Stimulated activated CD4-positive, alpha-beta T cell treated with anti-CD3 and anti-CD28 coated beads, Interleukin-1b, Interleukin-23, amount 100 ng/mL, for 24 hours (primary cell): ENCODE measurements at places on chromosomes 7 and 10.

DNA sequence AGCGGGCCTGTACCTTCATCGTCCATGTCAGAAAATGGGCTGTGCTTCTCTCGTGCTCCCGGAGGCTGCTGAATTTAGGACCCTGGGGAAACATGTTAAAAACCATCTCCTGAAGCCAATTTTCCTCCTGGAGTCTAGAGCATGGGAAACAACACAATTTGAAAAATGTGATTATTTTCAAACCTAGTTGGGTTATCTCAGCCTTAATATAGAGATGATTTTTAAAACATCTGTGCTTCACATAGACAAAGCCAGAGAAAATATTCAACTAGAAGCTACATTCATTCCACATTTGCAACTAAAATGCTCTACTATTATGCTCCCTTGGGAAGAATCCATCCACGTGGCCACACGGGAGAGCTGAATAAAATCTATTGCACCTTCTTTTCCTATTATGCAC, 225.9 kb upstream of the TMEM72 start:
- no peak for DNase-seq

DNA sequence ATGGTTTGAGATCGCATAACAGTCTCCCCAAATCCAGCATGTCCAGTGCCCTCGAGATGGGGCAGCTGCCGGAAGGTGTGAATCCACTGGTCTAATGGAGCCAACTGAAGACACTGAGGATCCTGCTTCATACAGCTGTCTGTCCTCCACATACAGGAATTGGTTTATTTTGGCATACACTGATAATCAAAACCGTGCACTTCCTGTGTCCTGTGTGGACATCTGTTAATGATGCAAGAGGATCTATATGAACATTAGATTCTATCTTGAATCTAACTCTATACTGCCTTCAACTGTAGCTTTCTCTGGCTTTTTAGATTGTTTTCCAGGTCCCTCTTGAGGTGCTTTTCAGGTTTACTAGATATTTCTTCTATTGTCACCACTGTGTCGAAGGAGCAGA, 3.0 kb upstream of the JAZF1 start:
- no peak for DNase-seq

DNA sequence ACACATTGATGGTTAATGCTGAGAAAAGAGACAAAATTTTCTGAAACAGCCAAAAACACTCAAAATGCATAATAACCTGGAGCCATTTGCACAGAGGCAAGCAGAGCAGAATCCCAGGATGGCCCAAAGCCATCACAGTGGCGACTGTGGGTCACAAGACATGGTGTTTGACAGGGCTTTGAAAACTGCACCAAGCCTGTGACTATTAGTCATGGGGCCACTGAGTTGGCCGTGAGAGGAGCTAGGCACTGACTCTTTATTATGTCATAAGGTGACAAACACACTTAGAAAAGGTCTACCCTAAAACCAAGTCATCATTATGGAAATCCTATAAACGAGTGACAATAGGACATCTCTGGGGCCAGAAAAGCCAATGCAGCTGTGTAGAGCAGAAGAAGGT, 23.9 kb downstream of the DRGX start:
- no peak for DNase-seq

DNA sequence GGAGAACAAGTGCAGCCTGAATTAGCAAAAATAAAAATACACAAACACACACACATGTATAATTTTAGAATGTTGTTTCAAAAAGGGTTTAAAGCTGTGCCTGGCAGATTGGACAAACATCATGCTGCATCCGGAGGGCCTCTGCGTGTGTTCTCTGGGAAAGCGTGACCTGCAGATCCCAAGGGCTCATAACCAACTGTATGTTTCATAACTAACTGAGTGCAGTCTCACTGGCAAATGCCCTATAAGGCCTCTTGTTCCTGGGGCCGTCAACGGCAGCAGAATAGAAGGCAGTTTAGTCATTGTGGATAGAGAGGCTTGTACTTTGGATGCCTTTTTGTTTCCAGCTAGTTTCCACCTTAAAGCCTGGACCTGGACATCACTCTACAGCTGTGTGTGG, 243.8 kb upstream of the KIAA1217 start:
- no peak for DNase-seq

DNA sequence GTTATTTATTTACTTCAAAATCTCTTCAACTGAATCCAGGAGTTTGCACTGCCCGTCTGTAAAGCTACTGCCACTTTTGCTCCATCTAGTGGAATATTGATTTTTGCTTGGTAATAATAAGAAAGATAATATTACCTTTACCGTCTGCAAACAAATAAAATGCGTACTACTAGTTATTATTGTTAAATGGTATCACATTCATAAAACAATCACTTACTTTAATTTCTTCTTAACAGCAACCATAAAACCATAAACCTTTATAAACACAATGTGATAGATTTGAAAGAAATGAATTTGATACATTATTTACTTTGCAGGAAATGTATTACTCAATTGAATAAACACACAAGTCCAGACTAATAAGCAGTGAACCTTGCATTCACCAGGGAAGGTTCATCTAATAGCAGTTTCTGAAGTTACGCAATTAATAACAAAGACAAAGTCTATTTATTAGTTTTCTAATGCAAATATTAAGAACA, 6.4 kb downstream of the AGMO start:
- DNase-seq = no peak

GRCh38 chr7:117751775-117752174, 121.5 kb downstream of the CTTNBP2 start:
- no peak for DNase-seq

- DNase-seq = no peak
Measured at GRCh38 chr10:80528185-80528700, 9.5 kb upstream of the SH2D4B start.

- DNase-seq = no peak
Measured at GRCh38 chr10:97611473-97611872, 21.8 kb downstream of the MORN4 start.

DNA sequence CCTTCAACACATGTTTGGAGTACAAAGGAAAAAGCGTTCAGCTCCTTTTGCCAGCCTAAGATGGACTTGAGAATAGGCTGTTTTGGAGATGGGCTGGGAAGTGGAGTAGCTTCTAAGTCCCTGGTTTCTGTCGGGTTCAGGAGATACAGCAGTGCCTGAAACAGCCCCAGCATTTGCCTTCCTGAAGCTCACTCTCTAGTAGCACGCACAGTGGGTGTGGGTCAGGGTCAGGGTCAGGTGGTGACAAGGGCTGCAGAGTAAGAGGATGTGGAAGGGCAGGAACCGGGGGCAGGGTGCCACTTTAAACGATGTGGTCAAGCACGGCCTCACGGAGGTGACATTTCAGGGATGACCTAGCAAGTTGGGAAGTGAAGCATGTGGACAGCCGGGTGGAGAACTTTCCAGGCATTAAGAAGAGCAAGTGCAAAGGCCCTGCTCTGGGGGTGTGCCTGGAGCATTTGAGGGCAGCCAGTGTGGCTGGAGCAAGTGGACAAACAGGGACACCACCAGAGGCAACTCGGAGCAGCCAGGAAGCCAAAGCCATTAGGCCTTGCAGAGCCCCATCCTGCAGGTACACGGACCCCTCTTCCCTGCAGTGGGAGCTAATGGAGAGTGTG, 382.2 kb upstream of the ZMIZ1 start:
- DNase-seq = no peak

DNA sequence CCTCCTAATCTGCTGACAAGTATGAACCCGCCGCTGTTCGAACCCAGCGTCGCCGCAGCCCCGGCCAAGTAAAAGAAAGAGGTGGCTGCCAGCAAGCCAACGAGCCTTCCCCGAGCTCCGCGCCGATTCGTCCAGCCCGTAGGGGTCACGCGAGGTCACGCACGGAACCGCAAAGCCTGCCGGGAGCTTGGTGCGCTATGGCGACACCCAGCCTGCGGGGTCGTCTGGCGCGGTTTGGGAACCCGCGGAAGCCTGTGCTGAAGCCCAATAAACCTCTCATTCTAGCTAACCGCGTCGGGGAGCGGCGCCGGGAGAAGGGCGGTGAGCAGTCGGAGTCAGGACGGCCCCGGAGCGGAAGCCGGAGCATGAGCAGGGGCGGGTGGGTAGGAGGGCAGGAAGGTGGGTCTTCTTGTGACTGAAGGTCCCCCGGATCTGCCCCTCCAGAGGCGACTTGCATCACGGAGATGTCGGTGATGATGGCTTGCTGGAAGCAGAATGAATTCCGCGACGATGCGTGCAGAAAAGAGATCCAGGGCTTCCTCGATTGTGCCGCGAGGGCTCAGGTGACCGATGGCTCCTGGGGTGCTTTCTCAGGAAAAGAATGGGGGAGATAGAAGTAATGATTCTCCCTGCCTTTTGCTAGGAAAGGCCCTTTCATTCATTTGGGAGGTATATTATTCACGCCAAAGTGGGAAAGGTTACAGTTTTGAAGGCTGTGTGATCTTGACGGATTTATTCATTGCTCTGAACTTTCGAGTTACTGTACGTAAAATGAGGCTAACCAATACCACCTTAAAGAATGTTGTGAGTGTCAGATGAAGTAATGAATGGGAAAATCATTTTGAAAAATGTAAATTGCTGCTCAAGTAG, at the start of gene CHCHD1:
TSS of gene CHCHD1 (plus strand) at position 170 of the 870 bp plus-strand sequence. CDS start at position 198, 28 bp downstream.
- peak; percentile 86 for DNase-seq

DNA sequence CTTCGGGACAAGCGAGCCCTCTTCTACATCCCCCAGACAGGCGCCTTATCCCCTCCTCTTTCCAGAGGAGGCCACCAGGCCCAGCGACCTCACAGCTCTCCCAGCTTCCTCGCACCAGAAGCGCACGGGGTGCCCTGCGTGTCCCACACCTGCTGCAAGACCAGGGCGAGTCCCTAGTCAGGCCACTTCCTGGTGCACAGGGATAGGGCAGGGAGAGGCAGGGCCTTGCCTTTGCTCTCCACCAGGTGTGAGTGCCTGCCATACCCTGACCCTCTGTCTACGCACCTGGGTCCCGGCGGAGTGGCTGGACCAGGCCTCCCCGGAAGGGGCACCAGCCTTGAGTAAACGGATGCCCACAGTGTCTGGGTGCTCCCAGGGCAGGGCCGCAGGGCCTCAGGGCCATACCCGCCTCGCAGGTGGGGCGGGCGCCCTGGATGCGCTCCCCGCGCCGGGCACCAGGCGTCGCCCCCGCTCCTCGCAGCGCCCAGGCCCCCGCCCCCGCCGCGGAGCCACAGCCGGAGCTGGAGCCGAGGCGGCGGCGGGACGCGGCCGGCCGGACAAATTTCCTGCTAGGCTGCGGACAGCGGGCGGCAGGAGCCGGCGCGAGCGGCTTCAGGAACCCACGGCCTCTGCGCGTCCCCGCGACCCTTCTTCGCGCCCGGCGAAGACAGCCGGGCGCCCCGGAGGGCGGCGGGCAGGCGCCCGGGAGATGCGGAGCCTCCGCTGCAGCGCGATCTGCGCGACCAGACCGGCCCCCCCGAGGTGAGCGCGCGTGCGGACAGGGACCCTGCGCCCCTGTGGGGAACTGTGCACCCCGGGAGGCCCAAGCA, at the start of gene PTPRE:
TSS of gene PTPRE (plus strand) at position 556 of the 830 bp plus-strand sequence. CDS start 133,779 bp downstream, outside the sequence.
- DNase-seq = peak; percentile 57

DNA sequence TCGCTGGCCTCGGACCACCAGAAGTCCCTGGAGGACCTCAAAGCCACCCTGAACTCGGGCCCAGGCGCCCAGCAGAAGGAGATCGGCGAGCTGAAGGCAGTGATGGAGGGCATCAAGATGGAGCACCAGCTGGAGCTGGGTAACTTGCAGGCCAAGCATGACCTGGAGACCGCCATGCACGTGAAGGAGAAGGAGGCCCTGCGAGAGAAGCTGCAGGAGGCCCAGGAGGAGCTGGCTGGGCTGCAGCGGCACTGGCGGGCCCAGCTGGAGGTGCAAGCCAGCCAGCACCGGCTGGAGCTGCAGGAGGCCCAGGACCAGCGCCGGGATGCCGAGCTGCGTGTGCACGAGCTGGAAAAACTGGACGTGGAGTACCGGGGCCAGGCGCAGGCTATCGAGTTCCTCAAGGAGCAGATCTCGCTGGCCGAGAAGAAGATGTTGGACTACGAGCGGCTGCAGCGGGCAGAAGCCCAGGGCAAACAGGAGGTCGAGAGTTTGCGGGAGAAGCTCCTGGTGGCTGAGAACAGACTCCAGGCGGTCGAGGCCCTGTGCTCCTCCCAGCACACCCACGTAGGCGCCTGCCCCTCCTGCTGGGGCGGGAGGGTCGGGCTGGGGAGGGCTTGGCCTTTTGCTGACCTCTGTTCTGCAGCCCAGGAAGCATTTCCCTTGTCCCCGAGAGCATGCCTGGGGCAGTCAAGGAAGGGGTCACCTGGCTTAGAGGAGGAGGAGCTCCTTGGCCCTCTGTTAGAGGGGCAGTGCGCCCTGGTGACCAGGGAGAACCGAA, 77.3 kb upstream of the GTF2IRD1 start:
- no peak for DNase-seq

DNA sequence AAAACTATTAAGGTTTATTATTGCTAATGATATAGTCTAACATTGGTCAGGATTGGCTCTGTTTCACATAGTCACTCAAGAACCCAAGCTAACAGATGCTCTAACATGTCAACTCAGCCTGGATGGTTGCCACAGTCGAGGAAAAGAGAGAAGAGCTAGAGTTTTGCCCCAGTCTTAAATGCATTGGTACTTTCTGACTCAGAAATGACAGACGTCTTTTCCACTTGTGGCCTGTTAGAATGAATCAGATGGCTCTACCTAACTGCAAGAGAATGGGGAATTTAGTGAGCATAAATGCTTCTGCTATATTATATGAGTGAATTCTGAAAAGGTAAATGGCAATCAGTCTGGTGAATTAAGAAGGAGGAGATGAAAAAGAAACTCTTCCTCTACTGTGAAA, 13.9 kb downstream of the HECTD2 start:
- no peak for DNase-seq
